ENCODE measurements at places on chromosomes 1 and 21. TPM values are rescaled to one million over a fixed set of nuclear protein-coding genes. Genes with fewer than 3 reads are reported as not detected.
A peak's percentile ranks its signal among the peaks of the same experiment; 100 is the strongest.

DNA sequence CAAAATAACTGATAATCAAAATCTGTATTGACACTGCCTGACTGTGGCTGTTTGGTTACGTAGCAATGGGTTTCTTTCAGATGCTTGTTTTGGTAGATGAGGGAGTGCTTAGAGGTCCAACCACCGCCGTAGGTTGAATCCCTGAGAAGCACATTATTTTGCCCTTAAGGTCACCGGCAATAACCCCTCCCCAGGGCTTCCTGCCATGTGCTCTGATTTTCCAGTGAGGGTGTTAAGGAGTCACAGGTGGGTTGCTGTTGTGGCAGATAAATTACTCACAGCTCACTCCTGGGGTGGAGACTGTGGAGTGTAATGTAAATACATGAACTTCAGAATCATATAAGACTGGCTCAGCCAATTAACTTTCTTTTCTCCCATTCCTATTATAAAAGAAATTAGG is 81.5 kb upstream of the ZP4 start:
- no peak for DNase-seq

DNA sequence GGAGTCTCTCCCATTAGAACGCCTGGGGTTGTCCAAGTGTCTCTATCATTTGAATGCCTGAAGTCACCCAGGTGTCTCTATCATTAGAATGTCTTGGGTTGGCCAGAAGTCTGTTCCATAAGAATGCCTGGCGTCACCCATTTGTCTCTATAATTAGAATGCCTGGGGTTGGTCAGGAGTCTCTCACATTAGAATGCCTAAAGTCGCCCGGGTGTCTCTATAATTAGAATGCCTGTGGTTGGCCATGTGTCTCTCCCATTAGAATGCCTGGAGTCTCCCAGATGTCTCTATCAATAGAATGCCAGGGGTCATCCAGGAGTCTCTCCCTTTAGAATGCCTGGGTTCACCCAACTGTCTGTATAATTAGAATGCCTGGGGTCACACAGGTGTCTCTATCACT is 54.5 kb downstream of the RNF187 start:
- no peak for DNase-seq

- peak; percentile 9 for DNase-seq
Observed at GRCh38 chr21:31660259-31660565, 719 bp downstream of the SOD1 start.

- DNase-seq = peak; percentile 29
Observed at GRCh38 chr1:161115132-161115711, 2.6 kb downstream of the PFDN2 start.

DNA sequence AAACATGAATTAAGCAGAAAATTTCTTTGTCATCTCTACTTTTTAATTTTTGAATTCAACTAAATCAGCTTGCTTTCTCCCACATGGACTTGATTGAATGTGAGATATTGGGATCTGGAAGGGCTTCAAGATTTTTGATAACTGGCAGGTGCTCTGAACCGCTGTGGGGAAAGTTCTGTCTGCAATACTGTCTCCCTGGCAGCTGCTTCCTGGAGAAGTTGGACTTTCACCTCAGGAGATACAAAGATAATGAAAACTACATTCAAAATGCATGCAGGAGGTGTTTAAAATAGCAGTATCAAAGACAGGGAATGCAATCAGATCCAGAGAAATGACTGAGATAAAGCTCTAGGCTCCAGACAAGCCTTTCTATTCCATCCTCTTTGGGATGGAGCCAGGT is 338.3 kb downstream of the NEGR1 start:
- no peak for DNase-seq

DNA sequence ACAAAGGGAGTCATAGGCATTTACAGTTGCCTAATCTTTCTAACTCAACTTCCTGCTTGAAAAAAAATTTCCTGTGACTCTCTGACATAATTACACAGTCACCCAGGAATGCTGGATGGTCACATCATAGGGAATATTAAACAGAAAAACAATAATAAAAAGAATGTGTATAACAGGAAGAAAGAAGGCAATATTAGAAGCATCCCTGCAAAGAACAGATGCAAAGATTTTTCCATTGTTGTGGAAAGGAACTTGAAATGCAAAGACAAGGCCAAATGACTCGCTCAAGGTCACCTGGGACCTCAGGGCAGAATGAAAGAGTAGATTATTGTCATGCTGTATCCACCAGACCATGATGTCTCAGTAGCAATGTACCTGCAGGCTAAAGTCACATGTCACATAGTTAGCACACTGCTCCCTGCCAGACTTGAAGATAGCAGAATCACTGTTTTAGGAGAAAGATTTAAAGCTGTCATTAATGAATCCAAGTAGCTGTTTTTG is 184.3 kb downstream of the CYYR1 start:
- no peak for DNase-seq

- DNase-seq = no peak
Observed at GRCh38 chr1:211345719-211346118, 19.1 kb downstream of the TRAF5 start.

DNA sequence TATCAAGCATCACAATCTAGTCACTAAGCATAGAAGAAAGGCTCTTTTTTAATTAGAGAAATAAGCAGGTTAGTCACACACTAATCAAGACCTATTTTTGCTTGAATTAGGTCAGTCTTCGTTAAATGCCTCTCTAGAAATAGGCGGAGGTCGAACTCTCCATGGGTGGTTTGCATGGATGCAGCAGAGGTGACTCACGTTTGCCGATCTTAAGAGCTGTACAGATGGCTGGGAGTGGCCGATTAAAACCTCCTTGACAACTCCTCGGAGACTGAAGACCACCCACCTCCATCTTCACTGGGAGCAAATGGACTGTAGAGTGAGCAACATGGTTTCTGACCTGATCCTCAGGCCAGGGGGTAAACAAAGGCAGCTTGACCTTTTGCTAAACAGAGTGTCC is 249.3 kb downstream of the ZNF648 start:
- DNase-seq = no peak

- no peak for DNase-seq
Observed at GRCh38 chr1:3483380-3483779, 28.9 kb downstream of the ARHGEF16 start.

- peak; percentile 90 for DNase-seq
Observed at GRCh38 chr1:185566995-185567394, 167.2 kb upstream of the HMCN1 start.

- no peak for DNase-seq
Observed at GRCh38 chr1:33357099-33357498, 36.2 kb upstream of the A3GALT2 start.

GRCh38 chr1:119308130-119308700 is 60.4 kb upstream of the HAO2 start:
- DNase-seq = no peak

DNA sequence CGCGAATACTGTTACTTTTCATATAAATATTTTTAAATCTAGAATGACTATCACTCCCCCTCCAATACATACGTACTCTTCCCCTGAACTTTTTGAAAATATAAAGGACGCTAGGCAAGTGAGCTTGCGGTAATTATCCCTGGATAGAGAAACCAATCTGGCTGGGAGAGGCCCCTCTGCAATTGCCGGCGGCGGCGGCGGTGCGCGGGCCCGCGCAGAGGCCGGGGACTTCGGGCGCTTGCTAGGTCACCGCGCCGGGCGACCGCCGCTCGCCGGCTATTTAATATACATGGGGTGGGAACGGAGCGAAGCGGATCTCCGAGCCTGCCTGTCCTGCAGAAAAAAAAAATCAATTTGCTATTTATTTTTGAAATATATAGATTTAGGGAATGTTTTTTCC is 416.3 kb upstream of the ESRRG start:
- DNase-seq = no peak

ATP1A4 gene
- total RNA-seq = not detected

KCNK1 gene
- 20.5 TPM for total RNA-seq

SH3D21 gene
- total RNA-seq = 12.6 TPM

ADORA1 gene
- 0.89 TPM for total RNA-seq

CTSE gene
- 9.1 TPM for total RNA-seq

KCNA3 gene
- total RNA-seq = not detected

DPT gene
- total RNA-seq = not detected

GPR153 gene
- total RNA-seq = 4.8 TPM

DMRTA2 gene
- total RNA-seq = not detected

SMIM1 gene
- total RNA-seq = 1.9 TPM

ODF2L gene
- total RNA-seq = 6.2 TPM

CELA3A gene
- not detected for total RNA-seq

All from HT-29 (cell line).